ENCODE measurements at places on chromosomes 2 and 18. TPM values are rescaled to one million over a fixed set of nuclear protein-coding genes. Genes with fewer than 3 reads are reported as not detected.

DNA sequence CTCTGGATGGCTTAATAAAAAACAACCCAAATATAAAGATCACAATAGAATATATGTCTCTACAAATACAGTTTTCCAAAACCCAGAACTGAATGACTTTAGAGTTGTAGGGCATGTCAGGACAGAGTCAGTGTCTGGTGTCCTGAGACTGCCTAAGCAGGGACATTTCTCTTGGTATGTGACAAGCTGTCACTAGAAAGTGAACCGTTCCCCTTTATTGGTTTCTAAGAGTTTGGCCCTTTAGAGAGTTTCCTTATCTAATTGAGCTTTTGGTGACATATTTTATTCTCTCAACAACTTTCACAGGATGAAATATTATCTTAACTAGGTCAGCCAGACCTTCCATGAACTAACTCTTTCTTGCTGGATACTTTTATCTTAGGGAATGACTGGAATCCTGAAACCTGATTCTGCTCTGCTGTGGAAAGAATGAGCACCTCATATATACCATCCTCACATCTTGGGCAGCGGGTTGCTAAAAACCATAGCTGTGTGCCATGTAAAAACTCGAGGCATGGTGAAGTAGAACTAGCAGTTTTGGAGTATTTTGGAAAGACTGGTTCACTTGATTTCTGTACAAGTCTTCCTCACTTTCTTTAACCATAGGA, 54.8 kb downstream of the CAVIN2 start:
- DNase-seq = no peak

DNA sequence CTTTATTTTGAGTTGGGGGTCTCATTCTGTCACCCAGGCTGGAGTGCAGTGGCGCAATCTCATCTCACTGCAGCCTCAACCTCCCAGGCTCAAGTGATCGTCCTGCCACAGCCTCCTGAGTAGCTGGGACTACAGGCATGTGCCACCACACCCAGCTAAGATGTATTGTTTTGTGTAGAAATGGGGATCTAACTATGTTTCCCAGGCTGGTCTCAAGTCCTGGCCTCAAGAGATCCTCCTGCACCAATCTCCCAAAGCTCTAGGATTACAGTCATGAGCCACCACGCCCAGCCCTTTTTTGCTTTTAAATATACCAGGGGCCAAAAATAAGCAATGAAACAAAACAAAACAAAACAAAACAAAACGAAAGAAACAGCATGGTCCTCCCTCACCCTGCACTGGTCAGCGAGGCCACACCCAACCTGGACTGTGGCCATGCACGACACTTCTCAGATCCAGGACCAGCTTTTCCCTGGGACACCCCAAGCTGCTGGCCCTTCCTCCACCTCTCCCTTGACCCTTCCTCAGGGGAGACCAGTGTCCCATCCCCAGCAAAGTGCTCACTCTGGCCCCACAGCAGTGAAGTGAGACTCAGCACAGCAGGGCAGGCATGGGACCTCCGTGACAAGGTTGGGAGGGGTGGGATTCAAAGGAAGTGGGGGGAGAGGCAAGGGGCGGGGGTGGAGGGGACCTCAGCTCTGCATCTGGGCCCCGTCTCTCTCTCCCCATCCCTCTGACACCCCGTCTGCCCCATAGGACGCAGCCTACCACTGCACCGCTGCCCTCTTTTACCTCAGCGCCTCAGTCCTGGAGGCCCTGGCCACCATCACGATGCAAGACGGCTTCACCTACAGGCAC, 23.5 kb downstream of the MAL start:
- no peak for DNase-seq

GRCh38 chr18:73669297-73669696, 478.3 kb downstream of the FBXO15 start:
- DNase-seq = no peak

GRCh38 chr2:43038696-43039094, 187.7 kb downstream of the ZFP36L2 start:
- no peak for DNase-seq

GRCh38 chr18:62939433-62939832, 224.1 kb downstream of the PHLPP1 start:
- no peak for DNase-seq

DNA sequence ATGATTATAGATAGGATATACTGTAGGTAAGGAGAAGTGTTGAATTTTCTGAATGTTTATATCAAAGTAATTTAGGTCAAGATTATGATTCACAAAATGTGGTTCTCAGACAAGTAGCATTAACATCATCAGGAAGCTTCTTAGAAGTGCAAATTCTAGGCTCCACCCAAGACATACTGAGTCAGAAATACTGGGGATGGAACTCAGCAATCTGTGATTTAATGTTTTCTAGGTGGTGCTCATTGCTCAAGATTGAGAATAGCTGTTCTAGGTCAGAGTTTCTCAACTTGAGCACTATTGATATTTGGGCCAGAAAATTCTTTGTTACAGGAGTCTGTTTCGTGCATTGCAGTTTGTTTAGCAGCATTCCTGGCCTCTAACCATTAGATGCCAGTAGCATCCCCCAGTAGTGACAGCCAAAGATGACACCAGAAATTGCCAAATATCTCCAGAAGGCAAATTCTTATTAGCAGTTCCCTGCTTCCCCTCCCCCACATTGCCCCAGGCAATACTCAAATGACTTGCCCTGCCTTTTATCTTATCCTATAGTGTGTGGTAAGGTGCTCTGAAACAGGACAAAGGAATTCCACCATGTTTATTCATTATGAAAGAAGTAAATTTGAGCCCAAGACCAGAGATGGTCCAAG, 1001.2 kb downstream of the DPP10 start:
- no peak for DNase-seq

GRCh38 chr2:127162261-127163089, 55.5 kb upstream of the BIN1 start:
- no peak for DNase-seq

GRCh38 chr2:135202751-135203150, 150.7 kb downstream of the RAB3GAP1 start:
- DNase-seq = no peak

Gene FLACC1
- 2.4 TPM for total RNA-seq

Gene SLC5A7
- not detected for total RNA-seq

Gene EVA1A
- total RNA-seq = 7.4 TPM

Gene FAM110C
- not detected for total RNA-seq

Gene ALLC
- total RNA-seq = not detected

Gene CDH2
- total RNA-seq = 0.24 TPM
